ENCODE measurements at places on chromosomes 4 and X. TPM values are rescaled to one million over a fixed set of nuclear protein-coding genes. Genes with fewer than 3 reads are reported as not detected.

DNA sequence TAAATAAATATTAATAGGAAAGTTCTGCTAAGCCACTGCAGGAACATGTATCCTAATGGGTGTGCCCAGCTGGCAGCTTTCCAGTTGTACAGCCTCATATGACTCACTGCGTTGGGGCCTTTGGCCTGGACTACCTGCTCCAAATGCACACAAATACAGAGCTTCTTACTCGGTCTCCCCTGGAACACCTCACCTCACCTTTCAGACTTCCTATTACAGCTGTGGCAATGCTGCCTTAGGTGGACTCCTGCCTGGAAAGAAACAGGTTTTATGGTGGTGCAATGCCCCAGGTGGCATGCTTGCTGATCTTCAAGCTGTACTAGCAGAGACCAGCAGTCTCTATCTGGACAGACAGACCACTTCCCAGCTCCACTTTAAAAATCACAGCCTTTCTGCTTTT is 85.7 kb upstream of the EXOC1L start:
- no peak for DNase-seq

DNA sequence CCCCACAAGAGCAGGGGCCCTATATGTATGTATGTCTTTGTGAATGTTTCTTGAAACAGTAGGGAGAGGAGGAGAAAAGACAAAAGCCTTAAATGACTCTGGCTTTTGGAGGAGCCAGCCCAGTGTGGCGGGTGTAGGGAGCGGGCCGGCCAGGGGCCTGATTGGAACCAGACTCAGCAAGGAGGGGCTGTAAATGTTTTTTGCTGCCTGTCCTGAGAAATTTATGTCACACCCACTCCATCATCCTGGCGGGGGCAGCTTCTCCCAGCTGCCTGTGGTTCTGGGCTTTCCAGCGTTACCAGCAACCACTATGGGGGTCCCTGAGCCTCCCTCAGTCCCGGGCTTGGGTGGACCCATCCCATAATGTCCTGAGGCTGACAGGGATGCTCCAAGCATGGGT is 130.8 kb downstream of the PJA1 start:
- DNase-seq = no peak

- DNase-seq = no peak
These were observed 14.3 kb downstream of the CCDC160 start for GRCh38 chrX:134251241-134251640.

GRCh38 chr4:8191136-8191747 is 7.8 kb upstream of the SH3TC1 start:
- no peak for DNase-seq

CFAP97 gene
- total RNA-seq = 50.1 TPM
